ENCODE measurements at places on chromosomes 2 and 18.

DNA sequence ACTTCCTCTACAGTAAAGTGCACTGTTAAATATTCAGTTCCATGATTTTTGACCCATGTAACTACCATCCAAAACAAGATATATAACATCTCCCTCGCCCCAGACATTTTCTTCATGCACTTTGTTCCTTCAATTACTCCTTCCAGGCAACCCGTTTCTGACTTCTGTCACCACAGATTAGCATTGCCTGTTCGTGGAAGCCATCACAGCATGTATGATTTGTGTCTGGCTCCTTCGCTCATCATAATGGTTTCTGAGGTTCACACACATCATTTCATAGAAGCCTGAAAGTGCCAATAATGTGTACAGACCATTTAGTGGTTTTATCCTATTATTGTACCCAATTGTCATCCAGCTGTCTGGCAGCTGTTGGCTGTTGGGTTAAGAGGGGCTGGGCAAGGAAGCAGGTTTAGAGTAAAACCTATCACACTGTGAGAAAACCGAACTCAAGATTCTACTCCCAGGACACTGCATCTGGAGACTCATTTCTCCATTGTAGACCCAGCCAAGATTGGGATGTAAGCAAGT is 16.1 kb downstream of the ARHGAP28 start:
- DNase-seq: no peak

GRCh38 chr2:17912266-17912691 is 33.8 kb downstream of the KCNS3 start:
- DNase-seq: no peak

GRCh38 chr18:49464718-49465598 is 4.5 kb upstream of the DYM start:
- no peak for DNase-seq

DNA sequence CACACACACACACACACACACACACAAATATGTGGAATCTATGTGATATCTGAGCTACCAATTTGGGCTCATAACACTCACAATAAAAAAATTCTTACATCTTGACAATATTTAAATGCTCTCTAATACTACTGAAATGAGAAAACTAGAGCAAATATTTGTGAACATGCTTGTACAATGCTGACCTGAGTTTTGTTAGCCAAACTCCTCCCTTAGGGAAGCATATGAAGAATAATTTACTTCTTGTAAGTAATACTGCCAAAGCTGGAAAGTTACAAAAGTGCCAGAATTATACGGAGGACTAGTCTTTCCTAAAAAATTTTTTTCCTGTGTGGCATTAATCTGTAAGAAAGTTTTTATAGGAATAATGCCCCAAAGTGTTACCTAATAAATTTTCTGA is 18.5 kb downstream of the MBD2 start:
- DNase-seq: no peak

DNA sequence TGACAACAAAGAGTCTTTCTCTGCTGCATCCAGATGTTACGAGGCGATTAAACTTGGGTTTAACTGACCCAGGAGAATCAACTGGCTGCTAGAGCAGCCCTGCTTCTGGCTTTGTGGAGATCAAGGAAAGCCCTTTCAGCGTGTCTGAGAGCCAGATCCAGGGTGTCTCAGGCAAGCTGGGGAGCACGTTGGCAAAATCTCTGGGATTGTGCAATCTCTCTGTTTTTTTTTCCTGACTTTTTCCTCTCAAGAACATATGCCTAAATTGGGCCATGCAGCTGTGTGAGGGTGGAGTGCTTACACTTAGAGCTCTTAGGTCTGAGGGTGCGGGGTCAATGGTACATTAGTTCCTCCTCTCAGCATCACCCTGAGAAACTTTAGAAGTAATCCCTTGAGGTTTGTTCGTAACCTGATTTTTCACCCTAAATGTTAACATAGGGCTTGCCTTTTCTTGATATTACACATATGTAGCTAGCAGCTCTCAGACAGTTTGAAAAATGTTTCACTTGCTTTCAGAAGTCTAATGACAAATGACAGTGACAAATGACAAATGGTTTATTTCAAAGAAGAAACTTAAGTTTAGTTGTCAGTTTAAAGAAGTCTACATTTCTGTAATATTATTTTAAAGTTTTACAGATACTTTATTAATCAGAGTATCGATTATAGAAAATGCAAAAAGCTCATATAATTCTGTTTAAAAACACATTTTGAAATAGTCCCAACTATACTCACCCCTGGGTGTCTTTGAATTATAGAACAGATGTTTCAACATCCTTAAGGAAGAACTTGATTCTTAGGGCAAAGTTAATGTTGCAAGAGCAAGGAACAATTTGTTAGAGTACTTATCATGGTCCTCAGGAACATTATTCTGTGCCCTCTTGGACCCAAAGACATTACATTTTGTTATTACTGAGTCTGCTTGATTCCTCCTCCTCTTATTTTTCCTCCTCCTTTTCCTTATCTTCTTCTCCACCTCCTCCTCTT is 38.4 kb upstream of the ZSWIM2 start:
- DNase-seq: no peak

- DNase-seq: peak; percentile 20
Observed at GRCh38 chr2:230410861-230411569, 5.0 kb upstream of the SP100 start.

GRCh38 chr18:8749492-8749891 is 44.1 kb downstream of the MTCL1 start:
- no peak for DNase-seq

DNA sequence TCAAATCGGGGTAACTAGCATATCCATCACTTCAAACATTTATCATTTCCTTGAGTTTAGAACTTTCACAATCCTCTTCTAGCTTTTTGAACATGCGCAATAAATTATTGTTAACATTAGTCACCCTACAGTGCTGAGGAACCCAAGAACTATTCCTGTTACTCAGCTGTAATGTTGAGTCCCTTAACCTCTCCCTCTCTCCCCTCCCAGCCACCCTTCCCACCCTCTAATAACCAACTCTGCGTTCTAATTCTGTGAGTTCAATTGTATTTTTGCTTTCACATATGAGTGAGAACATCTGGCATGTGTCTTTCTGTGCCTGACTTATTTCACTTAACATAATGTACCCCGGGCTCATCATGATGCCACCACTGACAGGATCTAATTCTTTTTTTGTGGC is 78.6 kb upstream of the RANBP2 start:
- no peak for DNase-seq

GRCh38 chr2:31528823-31529222 is 51.9 kb downstream of the SRD5A2 start:
- no peak for DNase-seq

GRCh38 chr2:42510608-42511243 is 16.9 kb upstream of the KCNG3 start:
- no peak for DNase-seq

GRCh38 chr18:23523429-23524212 is 20.3 kb downstream of the RMC1 start:
- DNase-seq: no peak

DNA sequence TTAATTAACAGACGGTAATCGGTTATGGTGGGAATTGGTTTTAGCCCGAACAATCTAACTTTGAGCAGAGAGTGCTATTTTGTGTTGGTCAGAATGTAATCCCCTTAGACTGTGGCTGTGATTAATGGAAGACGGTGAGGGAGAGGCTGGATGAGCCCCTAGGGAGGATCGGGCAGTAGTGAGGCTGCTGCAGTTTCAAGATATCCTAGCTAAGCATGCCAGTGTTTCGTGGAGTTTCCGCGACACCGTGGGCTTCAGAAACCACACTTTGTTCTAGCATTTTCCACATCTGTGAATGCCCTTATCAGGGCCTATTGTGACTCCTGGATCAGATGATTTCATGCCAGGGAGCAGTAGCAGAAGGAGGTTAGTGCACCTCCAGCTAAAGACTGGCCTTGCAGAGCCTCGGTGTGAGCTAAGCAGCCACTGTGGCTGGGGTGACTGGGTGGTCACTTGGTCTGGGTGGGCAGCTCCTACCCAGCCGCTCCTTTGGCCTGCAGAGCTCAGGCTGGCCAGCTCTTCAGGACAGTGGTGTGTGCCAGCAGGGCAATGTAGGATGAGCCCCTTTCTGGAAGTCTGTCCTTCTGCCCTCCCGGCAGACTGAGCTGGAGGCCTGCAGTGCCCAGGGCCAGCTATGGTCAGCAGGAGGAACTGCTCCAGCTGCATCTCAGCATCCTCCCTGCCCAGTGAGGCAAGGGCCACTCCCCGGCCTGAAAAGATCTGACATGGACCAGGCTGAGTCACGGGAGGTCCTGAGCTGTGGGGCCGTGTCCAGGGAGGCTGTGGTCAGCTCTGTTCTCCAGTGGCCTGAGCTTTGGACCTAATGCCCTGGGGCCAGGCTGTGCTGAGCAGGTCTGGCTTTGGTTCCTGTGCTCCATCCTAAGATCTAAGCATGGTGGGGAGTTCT is 142.6 kb upstream of the GPC1 start:
- DNase-seq: no peak

DNA sequence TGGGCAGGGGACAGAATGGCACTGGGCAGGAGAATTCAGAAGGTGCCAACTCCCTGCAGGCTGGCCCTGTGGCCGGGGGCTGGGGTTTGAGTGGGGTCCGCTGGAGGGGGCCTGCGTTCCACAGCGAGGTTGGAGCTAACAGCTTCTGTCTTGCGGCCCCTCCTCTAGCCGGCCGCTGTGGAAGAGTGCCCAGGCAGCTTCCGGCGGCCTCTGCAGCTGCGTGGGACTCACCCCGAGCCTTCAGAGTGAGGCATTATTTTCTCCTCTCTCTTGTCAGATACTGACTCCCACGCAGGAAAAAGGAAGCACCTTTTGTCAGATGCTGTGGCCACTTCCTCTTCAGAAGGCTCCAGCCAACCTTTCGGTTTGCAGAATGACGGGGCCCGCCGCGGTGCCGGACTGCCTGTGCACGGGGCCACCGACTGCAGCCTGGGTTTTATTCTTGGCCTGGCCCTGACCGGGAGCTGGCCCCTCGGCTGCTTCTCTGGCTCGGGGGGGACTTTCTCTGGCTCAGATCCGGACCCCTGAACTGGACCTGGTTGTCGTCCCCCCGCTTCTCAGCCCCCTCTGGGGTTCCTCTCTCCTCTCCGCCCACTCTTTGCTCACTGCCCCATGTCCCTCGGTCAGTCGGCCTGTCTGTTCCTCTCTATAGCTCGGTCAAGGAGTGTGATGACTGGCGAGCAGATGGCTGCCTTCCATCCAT is 40.1 kb downstream of the ARHGAP25 start:
- DNase-seq: peak; percentile 67

- no peak for DNase-seq
Observed at GRCh38 chr2:4354678-4355077, 651.3 kb downstream of the DCDC2C start.

DNA sequence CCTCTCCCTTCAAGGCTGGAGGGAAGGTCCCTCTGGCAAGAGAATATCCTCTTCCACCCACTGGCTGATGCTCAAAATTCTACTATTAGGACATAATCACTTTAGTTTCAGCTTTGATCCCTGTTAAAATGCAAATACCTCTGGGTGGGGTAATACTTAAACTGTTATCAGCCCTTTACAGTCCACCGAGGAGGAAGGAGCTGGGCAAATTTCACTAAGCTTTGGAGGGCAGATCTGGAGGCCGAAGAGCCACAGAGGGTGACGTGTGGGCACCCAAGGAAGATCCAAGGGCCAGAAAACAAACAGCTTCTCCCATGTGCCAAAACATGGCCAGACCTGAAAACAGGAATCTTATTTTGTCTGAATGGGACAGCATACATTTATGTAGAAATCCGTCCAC is 74.6 kb upstream of the BCL11A start:
- no peak for DNase-seq

Measured in CD4-positive, alpha-beta T cell treated with Interleukin-2 at 100 ng/mL for 4 hours (primary cell).